Activated CD4-positive, CD25-positive, alpha-beta regulatory T cell (primary cell): ENCODE measurements at places on chromosomes 4 and X.

GRCh38 chr4:15374656-15375055, 53.2 kb upstream of the C1QTNF7 start:
- DNase-seq: no peak

- no peak for DNase-seq
These were observed 46.7 kb upstream of the TEX13A start for GRCh38 chrX:105267167-105267566.

DNA sequence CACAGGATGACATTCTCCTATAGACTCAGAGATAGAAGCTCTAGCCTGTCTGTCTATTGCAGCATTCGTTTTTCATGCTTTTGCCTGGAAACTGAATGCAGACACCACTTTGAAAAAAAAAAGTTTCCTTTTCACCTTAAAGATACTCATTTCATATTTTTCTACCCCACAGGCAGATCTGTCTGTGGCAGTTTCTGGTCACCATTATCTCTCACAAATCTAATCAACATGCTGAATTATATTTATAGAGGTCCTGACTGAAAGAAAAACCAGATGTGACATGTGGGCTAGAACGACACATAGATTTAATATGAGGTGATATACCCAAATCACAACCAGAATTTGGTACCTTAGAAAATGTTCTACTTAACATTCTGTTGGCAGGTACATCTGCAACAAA, 28.2 kb downstream of the ADGRG4 start:
- DNase-seq: no peak

- DNase-seq: no peak
These were observed 314.7 kb downstream of the LDB2 start for GRCh38 chr4:16583764-16584163.

DNA sequence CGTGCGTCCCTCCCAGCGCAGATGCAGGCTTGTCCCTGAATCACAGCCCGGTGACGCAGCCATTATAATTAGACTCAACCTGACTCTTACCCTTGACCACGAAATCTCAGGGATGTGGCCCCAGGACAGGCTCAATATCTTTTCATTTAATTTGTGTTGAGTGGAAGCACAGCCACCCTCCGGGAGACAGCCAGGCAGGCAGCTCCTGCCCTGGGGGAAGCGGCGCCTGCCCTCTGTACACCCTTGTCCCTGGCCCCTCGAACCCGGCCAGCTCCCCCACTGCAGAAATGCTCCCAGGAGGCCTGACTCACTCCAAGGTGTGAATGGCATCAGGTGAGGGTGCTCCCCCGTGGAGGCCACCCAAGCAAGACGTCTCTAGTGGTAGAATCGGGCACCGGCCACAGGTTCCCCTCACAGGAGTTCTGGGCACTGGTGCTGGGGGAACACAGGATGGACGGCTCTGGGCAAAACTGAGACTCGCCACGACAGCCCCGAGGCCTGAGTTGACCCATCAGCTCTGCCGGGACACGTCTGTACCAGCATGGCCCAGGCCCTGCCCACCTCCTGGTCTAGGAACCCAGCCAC, 2.7 kb downstream of the CPLX1 start:
- DNase-seq: no peak

DNA sequence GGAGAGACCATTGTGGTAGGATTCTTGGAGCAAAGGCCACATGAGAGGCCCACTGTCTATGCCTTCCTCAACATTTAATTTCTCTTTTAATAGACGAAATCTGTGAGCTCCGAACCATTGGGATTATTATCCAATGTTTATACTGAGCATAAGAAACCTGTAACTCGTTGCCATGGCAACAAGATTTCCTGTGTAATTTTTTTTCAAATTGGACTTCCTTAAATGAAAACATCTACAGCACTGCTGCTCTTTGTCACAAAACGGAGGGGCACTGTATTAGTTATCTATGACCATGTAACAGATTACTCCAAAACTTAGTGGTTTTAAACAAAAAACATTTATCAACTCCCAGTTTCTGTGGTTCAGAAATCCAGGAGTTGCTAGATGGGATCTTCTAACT, 38.7 kb downstream of the PPP1R2C start:
- DNase-seq: no peak

DNA sequence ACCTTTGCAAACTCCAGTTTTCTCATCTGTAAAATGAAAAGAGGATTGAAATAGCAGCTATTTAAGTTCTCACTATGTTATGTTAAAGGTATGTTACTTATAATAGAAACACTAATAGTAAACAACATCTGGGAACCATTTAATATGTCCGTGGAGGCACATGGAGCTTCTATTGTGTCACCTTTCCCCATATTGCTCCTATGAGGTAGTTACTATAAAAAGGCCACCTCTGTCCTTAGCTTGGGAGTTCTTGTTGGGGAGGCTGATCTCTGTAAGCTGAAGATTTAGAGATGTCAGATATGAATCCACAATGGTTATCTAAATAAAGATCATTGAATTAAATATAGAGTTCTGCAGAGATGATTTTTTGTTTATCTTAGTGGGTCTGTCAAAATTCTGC, 125.2 kb downstream of the FHIP1A start:
- DNase-seq: no peak

DNA sequence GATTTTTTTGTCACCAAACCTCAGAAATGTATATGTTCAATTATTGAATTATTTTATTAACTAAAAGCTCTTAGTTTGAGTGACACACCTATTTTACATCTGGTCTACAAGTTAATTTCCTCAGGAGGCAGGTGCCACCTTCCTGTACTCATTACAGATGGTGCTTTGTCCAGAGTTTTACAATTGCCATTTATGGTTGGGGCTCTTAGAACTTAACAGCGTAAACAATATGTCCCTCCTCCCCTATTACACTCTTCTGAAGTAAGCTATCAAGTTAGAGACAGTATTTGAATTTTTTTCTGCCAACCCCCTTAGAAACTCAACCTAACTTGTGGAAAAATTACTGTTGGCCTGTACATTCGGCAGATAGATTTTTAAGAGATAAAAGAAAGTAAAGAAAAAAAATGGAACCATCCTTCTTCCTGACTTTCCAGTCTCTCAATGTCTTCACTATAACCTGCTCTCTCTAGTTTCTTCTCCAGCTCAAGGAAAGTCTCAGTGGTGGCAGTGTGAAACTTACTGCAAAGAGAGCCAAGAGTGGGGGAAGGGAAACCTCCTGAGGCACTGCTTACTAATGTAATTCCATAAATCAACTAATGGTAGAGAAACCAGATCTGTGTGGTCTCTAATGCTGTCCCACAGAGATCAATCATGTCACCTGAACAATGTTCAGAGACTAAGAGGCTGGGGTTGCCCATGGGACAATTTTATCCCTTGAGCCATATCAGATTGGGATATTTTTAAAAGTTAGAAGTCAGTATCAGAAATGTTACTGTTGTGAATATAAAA, 7.8 kb downstream of the CXXC4 start:
- DNase-seq: no peak

DNA sequence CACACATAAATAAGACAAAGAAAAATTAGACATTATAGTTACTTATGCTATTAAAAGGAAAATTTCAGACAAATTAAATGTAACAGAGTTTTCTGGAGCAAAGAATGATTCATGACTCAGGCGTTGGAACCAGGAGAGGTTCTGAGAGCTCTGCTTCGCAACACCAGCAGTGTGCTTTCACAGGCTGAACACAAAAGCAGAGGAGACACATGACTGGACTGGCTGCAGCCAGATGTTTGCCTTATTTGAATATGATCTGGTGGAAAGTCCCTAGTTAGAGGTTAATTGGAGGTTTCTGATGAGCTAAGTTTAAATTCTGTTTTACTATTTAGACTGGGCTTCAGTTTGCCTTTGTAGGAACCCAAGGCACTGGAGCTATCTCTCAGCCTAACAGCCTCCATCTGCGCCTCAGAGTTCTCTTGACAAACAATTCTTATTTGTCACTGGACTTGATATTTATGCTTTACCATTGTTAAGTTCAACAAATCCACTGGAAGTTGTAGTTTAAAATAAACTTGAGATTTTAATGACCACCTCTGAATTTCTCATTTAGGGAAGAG, 16.2 kb downstream of the BOD1L1 start:
- no peak for DNase-seq

DNA sequence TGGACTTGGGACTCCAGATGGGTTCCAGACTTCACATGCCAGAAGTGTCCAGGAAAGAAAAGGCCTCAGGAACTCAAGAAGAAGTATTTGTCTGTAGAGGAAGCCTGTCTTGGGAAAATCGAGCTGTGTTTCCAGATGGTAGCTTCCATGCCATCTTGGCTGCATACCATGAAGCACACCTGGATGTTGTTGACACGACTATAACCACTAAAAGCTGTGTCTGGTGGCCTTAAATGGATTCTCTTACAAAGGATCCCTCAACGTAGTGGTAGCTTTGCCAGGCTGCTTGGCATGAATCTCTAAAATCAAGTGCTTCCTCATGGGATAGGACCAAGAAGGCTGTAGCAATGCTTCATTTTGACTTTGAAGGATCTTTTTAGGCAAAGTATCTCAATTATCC, 313.4 kb upstream of the BOD1L1 start:
- DNase-seq: no peak

DNA sequence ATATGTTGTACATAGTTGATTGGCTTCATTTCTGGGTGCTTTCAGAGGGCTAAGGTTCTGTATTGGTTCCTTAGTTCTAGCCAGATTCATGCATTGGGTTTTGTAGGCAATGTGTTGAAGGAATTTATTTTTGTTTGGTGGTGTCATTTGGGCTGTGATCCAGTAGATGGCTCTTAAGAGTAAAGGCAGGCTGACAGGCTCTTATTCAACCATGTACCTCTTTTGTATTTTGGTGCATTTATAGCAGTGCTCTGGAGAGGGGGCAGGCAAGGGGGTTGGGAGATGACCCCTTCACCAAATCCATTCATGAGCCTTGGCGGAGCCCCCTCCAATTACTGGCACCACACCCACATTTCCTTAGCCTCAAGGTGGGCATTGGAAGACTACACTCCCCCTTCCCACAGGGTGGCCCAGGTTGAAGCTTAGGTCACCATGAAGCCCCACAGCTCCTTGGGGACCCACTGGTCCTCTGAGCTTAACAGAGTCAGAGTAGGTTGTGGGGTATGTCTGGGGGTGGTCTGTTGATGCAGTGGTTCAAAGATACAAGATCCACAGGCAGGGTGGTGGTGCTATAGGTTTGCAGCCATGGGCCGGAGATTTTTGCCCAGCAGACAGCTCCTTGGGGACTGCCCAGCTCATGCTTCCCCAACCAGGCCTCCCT, 143.0 kb upstream of the GNPDA2 start:
- no peak for DNase-seq

DNA sequence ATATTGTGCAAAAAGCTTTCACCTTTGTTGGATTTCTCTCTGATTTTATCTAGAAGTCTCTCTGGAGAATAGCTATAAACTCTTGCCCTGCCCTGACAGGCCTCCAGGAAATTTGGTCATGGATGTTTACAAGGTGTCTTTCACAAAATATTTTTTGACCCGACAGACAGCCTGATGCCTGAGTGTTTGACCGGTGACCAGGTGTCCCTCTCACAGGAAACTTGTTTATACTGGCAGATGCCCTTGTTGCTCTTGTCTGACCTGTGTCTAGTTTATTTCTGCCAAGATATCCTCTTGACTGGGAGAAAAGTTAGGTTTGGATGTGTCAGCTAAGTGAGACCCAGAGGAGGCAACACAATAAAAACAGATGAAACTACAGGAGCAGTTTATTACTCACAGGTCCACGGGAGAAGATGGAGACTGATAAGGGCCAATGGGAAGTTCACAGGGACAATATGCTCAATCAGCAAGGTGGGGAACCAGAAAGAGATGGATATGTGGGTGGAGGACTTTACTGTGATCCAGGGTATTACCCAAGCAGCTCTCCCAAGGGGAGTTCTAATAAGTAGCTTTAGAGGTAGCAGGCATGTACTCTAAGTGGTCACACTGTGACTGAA, 243.3 kb downstream of the ARAP2 start:
- no peak for DNase-seq

GRCh38 chrX:48839686-48840085, 4.3 kb upstream of the PCSK1N start:
- no peak for DNase-seq

DNA sequence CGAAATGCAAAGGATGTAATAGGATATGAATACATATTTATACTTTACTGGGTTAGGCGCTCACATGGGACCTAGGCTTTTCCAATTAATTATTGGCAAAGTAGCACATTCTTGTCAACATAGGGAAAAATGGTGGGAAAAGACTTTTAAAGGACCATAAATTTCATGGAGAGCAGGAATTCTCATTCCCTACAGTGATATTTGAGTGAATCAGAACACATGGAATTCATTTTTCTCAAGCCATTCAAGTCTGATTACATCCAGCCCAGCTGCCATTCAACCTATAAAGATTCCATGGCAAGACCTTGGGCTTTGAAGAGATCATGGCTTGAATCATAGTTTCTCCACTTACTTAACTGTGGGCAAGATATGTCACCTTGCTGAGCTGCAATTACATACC, 150.4 kb downstream of the SOWAHB start:
- no peak for DNase-seq

DNA sequence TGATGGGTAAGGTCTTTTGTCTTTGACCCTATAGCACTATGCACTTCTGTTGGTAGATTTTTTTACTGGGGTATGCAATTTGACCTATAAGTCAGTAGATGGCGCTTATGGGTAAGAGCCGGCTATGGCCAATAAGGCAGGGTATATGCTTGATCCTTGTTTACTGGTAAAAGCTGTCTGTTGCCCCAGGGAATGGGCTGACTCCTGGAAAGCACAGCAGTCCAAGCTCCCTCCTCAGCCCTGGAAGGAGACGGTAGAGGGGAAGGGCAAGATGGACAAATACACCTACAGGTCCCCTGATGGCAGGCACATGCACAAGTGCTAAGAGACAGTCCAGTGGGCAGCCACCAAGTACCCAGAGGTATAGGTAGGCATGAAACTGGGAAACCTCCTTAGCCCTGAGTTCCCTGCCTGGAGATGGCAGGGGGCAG, 63.7 kb downstream of the ADAMTS3 start:
- no peak for DNase-seq

DNA sequence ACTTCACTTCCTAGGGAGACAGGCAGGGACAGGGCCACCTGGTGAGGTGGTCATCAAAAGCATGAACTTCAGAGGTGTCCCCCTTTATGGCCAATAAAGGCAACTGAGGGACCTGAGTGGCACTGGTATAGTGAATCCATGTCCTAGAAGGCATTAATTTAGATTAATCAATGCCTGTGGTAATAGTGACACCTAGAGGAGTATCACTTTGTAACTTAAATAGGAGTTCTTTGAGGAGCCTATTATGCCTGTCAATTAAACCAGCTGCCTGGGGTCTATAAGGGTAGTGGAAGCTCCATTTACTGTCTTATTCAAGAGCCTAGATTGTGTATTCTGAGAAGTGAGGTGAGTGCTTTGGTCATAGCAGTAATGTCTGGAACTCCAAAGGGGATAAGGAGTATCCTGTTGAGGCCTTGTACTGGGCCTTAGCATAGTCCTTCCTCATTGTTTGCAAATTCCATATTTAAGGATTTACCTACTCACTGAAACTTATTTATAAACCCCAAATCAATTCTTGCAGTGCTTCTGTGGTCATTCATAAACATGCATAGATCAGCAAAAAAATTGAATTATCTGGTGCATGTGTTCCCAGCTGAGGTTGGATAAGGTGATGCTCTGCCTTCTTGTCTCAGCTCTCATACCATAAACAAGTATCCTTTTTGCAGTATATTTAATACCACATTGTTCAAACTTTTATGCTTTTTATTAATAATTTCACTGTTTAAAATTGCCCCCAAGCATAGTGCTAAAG, 213.8 kb upstream of the RADX start:
- no peak for DNase-seq
